HS-5 (cell line): ENCODE measurements at places on chromosomes 3 and 15.
A peak's percentile ranks its signal among the peaks of the same experiment; 100 is the strongest.

GRCh38 chr3:67653425-67654098, 850 bp downstream of the SUCLG2 start:
- peak; percentile 35 for DNase-seq

DNA sequence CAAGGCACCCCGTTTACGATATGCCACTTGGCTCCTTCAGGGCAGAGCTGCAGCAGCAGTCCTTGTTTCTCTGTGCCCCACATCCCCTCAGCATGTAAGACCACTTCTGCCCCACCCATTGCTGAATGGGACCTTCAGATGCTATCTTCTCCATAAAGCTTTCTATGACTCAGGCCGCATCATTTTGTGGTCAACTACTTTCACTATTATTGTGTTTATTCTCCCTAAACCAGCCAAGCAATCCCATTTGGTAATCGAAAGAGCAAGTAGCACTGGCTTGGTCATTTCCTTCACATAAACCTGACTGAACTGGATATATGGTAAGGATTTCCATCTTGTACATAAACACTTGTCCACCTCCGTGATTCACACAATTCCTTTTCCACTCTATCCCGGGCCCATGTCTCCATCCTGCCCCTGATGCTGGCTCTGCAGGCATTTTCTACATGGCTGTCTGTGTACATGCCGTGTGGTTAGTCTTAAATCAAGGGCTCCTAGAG, 25.7 kb downstream of the LIPC start:
- DNase-seq = peak; percentile 85

GRCh38 chr3:75260-75659, 121.3 kb upstream of the CHL1 start:
- no peak for DNase-seq

GRCh38 chr3:193023218-193023617, 105.6 kb upstream of the MB21D2 start:
- DNase-seq = no peak

- DNase-seq = no peak
Observed at GRCh38 chr3:37988931-37989525, 1.6 kb upstream of the VILL start.

- no peak for DNase-seq
Observed at GRCh38 chr3:155704771-155705559, 39.9 kb downstream of the PLCH1 start.

DNA sequence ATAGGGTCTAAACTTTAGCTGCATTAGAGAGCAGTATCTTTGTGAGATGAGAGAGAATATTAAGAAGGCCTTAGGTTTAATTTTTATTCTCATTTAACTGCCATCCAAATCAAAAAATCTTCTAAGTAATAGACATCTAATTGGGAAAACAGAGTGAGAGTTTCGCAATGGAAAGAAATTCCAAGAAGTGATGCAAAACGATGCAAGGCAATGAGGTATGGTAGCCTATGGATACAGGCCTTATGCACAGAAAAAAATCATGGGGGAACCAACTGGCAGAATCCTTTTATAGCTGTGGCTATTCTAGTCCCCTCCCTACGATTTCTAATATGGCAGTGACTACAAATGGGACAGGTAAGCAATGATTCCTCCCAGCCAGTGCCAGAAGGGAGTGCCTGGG, 225.9 kb downstream of the GREM1 start:
- DNase-seq = no peak

GRCh38 chr3:15932348-15933300, 134.8 kb upstream of the ANKRD28 start:
- DNase-seq = no peak

GRCh38 chr3:138861798-138862197, 27.1 kb upstream of the PIK3CB start:
- DNase-seq = no peak

- no peak for DNase-seq
Observed at GRCh38 chr15:63909819-63910437, 76.2 kb upstream of the HERC1 start.

- DNase-seq = no peak
Observed at GRCh38 chr3:193773266-193774220, 180.5 kb downstream of the OPA1 start.

DNA sequence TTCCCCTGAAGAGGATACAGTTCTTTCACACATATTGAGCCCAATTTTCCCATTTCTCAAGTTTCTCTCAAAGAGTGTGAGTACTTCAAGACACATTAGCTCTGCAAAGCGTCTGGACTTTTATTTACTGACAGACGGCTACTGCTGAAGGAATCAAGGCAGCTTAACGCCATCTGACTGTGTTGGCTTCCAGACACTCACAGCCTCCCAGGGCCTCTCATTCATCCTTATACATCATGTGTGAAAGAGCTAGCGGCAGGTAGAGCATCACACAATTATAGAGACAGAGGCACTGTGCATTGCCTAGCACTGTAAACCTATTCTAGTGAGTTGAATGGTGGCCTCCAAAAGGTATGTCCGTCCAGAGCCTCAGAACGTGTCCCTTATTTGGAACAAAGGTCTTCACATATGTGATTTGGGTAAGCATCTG, 284.1 kb upstream of the STT3B start:
- DNase-seq = no peak

DNA sequence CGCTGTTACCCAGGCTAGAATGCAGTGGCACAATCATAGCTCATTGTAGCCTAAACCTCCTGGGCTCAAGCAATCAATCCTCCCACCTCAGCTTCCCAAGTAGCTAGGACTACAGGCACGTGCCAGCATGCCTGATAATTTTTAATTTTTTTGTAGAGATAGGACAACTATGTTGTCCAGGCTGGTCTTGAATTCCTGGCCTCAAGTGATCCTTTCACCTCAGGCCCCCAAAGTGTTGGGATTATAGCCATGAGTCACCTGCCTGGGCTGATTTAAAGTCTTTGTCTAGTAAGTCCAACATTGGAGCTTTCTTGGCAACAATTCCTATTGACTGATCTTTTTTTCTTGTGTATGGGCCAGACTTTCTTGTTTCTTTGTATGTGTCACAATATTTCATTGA, 28.1 kb downstream of the SPINK8 start:
- no peak for DNase-seq

DNA sequence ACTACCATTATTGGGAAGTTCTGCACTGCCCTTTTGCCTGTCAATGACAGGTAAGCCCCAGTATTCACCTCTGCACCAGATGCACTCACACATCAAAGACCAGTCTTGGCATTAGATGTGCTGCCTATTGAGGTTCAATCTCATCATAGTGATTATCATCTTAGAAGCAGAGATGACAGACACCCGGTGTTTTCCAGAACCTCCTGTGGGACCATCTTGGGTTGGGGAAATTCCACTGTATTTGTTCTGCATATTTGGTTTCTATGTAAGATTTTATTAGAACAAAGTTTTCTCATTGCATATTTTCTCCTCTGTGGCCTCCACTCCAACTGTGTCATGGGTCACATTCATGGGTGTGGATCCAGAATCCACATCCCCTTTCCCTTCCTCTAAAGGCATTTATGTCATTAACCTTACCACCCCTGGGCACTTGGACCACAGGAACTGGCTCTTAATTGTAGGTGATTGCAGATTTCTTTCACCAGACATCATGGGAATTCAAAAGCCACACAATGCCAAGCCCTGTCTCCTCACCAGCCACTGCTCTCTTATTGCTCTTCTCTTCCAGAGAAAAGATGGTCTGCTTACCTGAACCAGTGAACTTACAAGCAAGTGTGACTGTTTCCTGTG, 31.2 kb downstream of the PLA1A start:
- no peak for DNase-seq

- DNase-seq = no peak
Observed at GRCh38 chr15:71400294-71400693, 285.0 kb downstream of the THSD4 start.

DNA sequence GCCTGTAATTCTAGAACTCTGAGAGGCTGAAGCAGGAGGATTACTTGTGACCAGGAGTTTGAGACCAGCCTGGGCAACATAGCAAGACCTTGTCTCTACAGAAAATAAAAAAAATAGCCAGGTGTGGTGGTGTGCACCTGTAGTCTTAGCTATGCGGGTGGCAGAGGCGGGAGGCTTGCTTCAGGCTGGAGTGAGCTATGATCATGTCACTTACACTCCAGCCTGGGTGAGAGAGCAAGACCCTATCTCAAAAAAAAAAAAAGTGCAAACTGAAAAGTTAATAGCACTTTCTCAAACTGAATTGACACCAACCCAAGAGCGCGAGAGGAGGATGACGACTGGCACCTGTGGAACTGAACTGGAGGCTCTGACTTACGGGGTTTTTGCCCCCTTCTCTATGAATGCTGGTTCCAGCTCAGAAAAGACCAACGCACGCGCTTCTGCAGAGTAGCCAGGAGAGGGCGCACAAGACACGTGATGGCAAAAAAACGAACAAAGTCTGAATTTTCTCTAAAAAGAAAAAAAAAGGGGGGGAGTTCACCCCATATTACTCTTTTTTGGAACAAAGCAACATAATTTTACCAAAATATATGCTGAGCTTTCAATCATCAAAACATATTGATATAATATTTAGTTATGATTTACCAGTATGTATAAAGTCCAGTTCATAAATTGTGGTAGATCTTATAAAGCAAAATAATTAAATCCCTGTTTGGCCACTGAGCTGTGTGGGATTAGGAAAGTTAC, 23.7 kb downstream of the CFAP92 start:
- DNase-seq = no peak

DNA sequence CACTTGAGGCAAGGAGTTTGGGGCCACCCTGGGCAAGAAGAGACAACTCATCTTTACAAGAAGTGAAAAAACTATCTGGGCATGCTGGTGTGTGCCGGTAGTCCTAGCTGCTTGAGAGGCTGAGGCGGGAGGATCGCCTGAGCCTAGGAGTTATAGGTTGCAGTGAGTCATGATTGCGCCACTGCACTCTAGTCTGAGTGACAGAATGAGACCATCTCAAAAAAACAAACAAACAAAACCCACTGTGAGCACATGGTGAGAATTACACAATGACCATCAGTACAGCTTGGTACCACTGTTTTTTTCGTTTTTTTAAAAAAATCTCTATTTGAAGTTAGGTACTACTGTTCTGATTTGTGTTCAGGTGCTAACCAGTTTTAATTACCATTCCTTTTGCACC, 13.6 kb downstream of the VPS39 start:
- no peak for DNase-seq

- no peak for DNase-seq
Observed at GRCh38 chr15:68888419-68888818, 41.9 kb upstream of the SPESP1 start.

- DNase-seq = no peak
Observed at GRCh38 chr3:134675726-134676256, 25.0 kb upstream of the KY start.

DNA sequence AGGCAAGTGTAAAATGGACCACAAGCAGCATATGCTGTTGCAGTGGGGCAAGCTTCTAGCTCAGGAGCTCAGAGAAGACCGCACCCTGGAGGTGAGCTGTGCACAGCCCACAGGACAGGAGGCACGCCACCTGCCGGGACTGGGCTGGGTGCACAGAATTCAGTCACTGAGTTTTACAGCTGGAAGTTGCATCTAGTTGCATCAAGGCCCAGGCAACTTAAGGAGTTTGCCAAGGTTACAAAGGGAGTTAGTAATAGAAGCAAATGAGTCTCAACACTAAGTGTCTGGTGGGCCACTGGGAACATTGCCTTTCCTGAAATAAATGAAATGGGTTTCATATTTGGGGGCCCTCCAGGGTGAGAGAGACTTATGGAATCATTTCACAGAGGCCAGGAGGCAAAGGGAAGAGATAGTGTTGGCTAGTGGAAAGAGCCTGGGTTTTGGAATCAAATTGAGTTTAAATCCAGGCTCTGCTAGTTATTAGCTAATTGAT, 36.0 kb upstream of the TIMP4 start:
- no peak for DNase-seq

DNA sequence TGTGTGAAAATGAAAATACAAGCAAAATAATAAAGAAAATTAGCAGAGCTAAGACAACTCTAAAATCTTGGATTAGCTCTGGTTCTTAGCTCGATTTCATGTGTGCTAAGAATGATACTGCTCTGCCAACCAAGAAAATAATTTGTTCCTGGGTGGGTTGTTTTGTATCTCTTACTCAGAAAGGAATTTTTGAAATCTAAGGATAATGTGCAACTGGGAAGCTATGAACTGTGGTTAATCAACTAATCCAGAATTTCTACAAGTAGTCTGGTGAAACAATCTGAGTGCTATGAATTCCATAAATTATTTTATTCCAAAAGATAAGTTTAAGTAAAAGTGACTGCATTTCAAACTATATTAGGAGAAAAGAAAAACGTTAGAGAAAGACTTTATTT, 92.0 kb downstream of the TFDP2 start:
- DNase-seq = no peak

GRCh38 chr15:93089727-93090305, 805 bp upstream of the RGMA start:
- DNase-seq = no peak

GRCh38 chr3:19392150-19392549, 243.8 kb downstream of the KCNH8 start:
- DNase-seq = no peak

DNA sequence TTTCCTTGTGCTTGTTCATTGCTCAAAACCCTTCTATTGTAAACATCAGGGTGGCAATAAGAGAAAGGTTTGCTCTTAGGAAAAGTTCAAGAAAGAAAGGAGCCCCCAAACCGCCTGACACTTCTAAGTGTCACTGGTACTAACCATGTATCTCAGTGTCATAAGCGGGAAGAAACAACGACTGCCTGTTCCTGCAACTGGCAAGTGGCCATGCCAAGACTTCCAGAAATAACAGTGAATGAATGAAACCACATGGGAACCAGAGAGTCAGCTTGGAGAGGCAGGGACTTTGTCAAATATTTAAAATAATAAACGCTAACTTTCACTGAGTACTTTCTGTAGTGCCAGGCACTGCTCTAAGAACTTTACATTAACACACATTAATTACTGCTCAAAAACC, 1.1 kb downstream of the PLSCR2 start:
- no peak for DNase-seq

GRCh38 chr3:69448877-69449276, 63.0 kb upstream of the FRMD4B start:
- no peak for DNase-seq

DNA sequence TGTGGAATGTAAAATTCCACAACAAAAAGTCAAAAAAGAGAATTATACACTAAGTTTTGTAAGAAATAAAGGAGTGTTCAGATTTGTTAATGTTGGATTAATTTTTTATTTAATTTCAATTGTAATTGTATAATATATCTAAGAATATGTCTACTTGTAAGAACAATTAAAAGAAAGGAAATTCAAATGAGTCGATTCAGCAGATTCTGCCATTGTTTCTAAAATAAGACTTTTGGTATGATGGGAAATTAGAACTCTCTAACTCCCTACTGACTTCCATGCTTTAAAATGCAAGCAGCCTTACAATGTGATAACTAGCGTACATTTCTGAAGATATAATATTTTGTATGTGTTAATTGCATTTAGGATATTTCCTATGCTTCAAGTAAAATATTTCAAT, 395.9 kb upstream of the ZNF717 start:
- DNase-seq = no peak

- no peak for DNase-seq
Observed at GRCh38 chr3:134161898-134162615, 88.6 kb downstream of the RYK start.

DNA sequence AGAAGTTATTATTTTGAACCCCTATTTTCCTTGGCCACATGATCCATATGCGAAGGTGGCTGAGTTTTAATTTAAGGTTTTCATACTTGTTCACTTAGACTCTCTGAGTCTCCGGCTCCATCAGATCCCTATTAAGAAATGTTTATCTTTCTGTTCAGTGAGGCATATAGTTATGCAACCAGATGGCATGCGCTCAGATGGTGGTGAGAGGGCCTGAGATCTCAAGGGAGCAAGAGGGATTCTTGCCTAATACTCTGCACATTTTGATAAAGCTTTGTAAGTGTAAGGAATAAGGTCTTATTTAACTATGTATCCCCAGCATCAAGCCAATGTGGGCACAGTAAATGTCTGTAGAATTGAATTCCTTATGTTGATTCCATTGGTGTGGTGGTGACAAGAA, 78.9 kb upstream of the DPH6 start:
- peak; percentile 79 for DNase-seq
